Astrocyte of the spinal cord (primary cell): ENCODE measurements at places on chromosomes 6 and 20.

DNA sequence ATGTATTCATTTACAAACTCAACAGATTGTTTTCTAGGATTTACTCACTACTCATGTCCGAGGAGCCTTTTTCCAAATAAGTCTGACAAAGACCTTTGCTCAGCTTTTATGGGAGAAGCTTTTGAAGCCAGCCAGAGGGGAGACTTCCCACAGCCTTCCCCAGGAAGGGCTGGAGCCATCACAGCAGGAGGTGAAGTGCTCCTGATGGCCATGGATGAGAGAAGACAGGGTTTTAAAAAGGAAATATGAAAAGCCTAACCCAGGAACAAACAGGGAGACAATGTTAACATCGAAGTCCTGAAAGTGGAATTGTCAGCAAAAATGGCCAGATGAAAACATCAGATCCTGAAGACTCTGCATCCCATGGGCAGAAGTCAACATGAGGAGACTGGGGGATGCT, 11.6 kb upstream of the TAGAP start:
- DNase-seq = no peak

GRCh38 chr20:15889514-15890256, 683.6 kb downstream of the KIF16B start:
- no peak for DNase-seq

DNA sequence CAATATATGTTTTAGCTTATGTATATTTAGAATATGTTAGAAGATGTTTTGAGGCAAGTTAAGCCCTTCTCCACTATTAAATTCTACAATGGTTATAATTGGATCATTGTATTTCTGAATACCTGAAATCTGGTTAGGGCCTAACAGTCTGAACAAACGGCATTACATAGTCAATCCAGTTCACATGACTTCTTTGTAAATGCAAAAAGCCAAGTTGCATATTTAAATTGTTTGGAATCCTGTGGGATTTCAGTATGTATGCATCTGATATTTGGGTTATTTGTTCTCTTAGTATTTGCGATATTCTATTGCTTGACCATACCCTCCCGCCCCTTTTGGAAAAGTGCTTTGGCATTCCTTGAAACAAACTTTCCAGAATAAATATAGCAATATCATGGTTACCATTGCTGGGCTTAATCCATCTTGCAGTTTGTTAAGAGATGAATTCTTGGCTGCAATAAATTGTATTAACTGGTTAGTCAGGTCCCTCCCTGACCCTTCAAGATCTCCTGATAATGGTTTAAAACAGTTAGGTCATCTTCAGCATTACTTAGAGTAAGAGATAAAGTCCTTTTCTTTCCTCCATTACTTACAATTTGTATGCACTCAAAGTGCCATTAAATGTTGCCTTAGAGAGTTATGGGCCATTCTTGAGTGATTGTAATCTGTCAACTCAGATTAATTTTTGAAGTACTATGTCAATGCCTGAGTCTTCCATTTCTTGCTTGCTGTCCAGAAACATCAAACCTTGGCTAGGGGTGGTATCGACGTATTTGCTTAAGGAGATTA, 36.5 kb downstream of the LRRC1 start:
- no peak for DNase-seq

- DNase-seq = no peak
Measured at GRCh38 chr20:62947532-62948300, 4.8 kb upstream of the SLC17A9 start.

GRCh38 chr6:37904590-37904989, 85.1 kb downstream of the ZFAND3 start:
- no peak for DNase-seq

DNA sequence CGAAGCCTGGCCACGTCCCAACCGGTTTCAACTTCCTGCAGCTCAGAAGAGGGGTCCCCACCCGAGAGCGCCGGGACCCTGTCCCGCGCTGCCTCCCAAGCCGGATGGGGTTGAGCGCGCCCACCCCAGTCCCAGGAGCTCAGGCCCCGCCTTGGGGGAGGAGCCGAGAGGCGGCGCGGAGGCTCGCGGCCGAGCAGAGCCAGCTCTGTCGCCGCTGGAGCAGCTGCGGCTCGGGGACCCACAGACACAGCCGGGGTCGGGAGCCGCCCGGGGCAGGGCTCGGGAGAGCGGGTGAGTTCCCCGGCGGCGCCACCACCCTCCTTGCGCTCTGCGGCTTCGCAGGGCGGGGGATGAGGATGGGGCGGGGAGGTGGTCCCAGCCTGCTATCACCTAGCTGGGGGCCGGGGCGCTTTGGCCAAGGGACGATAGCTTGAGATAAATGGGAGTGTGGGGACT, at the start of gene PPP1R16B:
TSS of gene PPP1R16B (plus strand) at position 196 of the 456 bp plus-strand sequence. CDS start 30,229 bp downstream, outside the sequence.
- no peak for DNase-seq

DNA sequence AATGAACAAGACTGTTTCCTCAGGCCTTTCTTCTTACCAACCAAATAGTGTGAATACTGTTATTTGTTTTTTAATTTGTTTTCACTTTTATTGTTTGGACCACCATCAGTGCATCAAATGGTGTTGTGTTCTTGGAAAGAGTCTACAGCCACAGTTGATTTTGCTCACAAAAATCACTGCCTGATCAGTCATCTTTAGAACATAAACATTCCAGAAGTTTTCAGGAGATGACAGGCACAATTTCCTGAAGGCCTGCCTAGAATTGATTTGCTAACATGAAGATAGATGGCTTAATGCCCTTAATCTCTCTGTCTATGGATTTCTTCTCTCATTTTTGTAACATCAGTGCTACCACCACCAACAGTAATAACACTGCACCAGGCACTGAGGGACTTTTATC, 13.5 kb downstream of the IL22RA2 start:
- no peak for DNase-seq

DNA sequence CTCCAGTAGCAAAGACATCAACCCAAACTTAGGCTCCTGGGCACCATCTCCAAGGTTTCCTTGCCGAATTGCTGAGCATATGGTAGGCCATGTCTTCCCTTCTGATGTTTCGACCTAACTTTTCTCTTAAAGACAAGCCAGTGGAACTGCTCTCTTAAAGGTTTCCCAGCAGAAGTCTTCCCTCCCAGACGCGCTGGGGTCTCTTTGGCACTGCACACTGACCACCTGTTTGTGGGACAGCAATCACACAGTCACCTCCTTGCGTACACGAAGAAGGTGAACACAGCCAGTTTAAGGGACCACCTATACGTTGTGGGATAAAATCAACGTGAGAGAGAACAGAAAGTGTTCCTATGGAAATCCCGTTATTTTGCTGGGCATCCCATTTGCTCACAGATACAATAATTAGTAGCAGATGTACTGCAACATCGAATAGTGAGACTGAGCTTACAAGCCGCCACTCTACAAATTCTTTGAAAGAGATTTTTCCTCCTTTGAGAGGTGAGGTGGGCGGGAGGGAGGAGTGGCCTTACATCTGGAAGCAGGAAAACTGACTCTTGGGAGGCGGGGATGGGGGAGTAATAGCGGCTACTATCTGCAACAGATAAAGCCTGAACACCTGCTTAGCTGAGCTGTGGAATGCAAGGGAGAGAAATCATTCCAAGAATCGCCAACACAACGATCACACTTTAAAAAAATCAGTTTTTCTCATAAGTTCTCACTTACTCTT, 9.9 kb downstream of the GRIK2 start:
- no peak for DNase-seq
